ENCODE measurements at places on chromosomes 16 and 17.
A peak's percentile ranks its signal among the peaks of the same experiment; 100 is the strongest.

DNA sequence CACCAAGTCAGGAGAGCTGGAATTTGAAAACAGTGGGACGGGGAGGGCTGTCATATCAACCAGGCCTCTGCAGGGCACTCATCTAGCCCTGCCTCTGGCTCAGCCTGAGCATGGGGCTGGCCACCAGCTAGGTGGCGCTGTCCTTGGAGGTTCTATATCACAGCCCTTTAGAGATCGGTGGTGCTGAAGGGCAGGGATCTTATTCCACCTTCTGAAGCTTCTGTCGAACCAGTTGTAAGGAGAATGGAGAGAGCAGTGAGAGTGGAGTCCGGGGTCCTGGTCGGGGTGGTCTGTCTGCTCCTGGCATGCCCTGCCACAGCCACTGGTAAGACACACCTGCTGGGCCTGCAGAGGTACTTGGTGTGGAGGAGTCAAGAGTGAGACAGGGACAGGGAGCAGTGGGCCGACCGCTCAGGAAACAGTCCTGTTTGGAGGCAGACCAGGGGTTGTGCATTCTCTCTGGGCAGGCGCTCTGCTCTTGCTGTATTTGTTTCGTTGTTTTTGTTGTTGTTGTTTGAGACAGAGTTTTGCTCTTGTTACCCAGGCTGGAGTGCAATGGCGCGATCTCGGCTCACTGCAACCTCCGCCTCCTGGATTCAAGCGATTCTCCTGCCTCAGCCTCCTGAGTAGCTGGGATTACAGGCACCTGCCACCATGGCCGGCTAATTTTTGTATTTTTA lies at the start of gene CES3:
TSS of gene CES3 (plus strand) at position 202 of the 680 bp plus-strand sequence. CDS start at position 244, 42 bp downstream.
- peak; percentile 60 for DNase-seq

DNA sequence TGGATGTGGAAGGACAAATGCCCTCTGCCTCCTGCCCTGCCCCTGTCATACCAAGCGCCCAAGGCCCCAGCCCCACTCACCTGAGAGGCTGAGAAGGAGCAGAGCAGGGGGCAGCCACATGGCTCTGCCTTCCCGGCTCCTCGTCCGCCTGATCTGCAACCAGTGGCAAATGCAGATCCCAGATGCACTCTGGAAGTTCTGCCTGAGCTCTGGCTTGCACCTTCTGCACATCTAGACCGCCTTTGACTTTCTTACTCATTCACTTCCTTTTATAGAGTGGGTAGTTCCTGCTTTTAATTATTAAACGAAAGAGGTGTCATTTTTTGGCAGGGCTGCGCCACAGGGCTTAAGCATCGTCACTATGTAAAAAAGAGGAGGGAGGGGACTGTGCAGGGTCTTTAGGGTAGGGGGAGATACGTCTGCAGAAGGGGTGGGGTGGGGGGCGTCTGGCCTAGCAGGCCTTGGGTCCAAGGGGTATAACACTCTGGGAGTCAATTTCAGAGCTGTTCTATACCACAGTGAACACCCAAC lies at the start of gene CD300LB:
TSS of gene CD300LB (minus strand) at position 245 of the 531 bp plus-strand sequence. CDS start at position 120, 125 bp downstream.
- DNase-seq: no peak

GRCh38 chr16:69055008-69055407 lies 50.4 kb upstream of the HAS3 start:
- DNase-seq: no peak

GRCh38 chr17:12613566-12613965 lies 52.1 kb upstream of the MYOCD start:
- peak; percentile 87 for DNase-seq

GRCh38 chr17:43406676-43407645 lies 8.2 kb downstream of the ARL4D start:
- DNase-seq: peak; percentile 70
